ENCODE measurements at places on chromosomes 5 and 9.

GRCh38 chr5:43515678-43516048 lies 715 bp upstream of the C5orf34 start:
- DNase-seq, result no peak

GRCh38 chr5:122263352-122264030 lies 48.5 kb upstream of the SNCAIP start:
- no peak for DNase-seq

DNA sequence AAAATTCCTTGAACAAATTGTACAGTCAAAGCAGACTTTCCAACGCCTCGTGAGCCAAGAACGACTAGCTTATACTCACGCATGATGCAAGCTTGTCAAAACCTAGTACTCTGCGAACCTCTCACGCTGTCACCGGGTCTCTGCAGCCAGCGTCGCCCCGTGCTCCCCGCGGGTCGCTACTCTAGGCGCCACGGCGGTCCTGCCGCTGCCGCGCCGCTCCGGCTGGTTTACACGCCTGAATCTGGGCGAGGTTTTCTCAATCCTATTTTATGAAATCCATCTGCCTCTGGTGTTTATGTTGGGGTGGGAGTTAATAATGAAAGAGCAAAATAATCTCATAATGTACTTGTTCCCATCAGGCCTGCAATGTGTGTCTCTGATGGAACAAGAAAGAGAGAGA lies 90.9 kb downstream of the SV2C start:
- DNase-seq, result no peak

GRCh38 chr5:150469718-150470469 lies 20.4 kb upstream of the RPS14 start:
- no peak for DNase-seq

GRCh38 chr9:126564128-126564527 lies 49.6 kb upstream of the LMX1B start:
- no peak for DNase-seq

DNA sequence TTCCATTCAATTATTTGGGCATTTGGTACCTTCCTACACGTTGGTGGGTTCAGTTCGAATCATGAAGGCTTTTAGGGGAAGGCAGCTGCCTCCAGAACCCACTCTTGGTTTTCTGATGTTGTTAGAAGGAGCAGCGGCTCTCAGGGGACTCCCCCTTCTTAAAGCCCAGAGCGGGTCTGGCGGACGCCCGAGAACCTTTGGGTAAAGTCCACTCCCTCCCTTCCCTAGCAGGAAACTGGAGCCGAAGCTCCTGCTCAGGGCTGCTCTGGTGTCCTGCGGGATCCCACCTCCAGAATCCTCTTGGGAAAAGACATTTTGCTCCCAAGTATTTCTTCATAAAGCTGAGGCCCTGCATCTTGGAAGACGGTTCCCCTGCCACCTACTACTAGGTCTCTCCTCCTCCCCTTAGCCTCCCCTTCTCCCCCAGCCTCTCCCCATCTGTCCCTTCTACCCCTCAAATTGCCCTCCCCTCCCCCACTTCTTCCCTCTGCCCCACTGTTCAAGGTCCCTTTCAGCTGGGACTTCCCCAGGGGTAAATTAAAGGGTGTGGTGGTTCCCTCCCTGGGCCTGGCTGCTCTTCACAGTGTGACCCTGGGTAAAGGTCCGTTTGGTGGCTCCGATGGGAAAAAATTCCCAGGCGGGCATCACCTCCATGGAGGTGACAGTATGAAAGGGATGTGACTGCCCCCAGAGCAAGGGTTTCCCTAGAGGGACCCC lies 9.3 kb downstream of the IRX4 start:
- DNase-seq, result no peak

GRCh38 chr5:176360894-176361436 lies 599 bp downstream of the KIAA1191 start:
- no peak for DNase-seq

- DNase-seq, result no peak
Observed at GRCh38 chr5:76735762-76736545, 20.0 kb downstream of the F2R start.

DNA sequence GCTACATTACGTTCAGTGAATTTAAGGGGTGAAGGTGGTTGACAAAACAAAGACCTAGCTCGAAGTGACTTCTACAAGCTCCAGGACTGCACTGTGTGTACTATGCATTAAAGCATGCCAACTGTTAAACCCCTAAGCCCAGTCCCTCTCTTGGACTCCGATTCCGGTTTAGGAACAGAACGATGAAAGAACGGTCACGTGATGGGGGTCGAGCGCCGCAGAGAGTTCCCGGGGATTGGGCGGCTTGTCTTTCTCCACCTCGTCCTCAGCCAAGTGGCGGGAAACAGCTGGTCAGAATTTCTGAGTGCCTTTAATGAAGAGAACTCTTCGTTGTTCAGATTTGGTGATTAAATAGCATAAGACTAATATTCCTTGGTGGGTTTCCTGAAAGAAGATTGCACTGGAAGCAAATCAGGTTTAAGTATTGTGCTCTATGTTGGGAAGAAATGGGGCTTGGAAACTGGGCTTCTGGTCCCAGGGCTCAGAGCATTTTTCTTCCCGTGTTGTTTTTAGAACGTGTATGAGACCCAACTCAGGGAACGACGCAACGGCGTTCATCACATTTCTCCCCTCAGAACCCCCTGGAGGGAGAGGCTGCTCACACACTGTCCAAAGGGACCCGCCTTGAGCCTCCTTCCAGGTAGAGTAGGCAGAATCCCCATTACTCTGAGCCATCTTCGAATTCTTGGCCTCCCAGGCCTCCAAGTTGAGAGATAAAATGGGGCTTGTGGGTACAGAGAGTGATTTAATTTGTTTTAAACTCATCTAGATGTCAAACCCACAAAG lies 25.3 kb downstream of the IRX2 start:
- DNase-seq, result no peak

- no peak for DNase-seq
Observed at GRCh38 chr5:9721161-9721560, 91.0 kb upstream of the TAS2R1 start.

DNA sequence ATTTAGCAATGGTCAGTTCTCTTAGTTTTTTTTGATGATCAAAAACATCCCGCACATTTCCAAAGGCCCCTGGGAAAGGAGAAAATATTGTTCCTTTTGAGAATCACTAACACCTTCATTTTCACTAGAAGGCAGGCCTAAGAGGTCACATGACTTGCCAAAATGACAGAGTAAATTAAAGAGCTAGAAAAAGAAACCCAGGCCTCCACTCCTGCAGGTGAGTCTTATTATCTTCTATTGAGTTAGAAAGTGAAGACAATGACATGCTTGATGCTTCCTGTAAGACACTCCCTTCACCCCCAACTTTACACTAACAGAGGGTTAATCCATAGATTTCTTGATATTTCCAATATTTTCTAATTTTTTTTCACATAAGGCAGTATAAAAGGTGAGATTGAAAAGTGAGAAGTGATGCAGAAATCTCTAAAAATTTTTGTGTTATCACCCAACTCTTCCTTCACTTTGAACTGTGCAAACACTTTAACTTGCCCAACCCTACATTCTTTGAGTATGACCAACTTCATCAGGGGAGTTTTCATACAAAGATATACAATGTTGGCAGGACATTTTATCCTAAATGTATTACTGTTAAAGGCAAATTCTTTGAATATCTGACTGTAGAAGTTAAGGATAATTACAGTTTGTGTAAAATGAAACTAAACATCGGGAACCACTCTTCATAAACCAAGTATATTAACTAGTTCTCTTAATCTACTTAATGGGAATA lies 57.1 kb downstream of the SUB1 start:
- no peak for DNase-seq

- peak; percentile 10 for DNase-seq
Observed at GRCh38 chr5:167966979-167967378, 324.5 kb upstream of the WWC1 start.

- no peak for DNase-seq
Observed at GRCh38 chr9:88219601-88220000, 81.3 kb upstream of the SPATA31C2 start.

GRCh38 chr9:92727716-92728700 lies 36.6 kb downstream of the BICD2 start:
- no peak for DNase-seq

DNA sequence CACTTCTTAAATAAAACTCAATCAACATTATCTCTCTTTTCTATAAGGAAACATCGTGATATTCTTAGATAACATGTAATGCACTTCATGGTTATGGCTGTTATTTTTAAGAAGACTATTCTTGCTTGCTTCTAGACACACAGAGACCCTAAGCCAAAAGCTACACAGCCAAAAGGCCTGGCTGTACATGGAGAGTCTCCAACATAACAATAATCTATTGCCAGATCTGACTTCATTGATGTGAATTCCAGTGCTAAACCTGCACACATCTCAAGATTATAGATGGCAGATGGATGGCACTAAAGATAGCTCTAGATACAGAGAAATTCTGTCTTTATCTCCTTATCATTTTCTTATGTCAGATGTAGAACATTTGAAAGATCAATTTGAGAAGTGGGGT lies 811.6 kb upstream of the ZNF608 start:
- no peak for DNase-seq
